ENCODE measurements at places on chromosomes 3 and 15.

DNA sequence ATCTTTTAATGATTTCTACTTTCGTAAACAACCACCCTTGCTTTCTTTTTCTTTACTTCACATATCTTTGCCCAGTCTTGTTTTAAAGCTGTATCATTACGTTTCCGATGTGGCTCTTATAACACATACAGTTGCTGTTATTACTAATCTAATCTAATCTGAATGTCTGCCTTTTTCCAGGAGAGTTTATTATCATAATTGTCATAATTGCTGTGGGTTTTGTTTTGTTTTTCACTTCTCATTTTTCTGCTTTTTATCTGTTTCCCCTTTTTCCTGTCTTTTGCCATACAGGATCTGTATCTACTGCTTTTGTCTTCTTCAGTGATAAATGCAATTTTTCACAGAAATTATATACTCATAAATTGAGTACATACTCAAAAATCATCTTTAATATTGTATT lies 24.9 kb downstream of the HACL1 start:
- no peak for DNase-seq

DNA sequence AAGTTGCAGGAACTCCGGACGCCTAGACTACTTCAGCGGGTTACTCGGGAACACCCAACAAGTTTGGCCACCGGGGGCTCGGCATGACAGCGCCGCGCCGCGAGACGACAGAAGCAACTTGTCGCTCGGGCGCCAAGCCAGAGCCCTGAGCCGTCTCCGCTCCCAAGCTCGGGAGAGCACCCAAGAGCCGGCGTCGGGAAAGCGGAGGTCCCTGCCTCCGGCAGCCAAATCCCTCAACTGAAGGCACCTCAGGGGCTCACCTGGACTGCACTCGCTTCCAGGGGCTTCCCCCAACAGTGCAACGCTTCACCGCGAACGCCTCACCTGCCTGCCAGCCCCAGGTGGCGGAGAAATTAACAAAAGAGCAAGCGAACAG lies 640 bp downstream of the MB21D2 start:
- DNase-seq = peak; percentile 66

DNA sequence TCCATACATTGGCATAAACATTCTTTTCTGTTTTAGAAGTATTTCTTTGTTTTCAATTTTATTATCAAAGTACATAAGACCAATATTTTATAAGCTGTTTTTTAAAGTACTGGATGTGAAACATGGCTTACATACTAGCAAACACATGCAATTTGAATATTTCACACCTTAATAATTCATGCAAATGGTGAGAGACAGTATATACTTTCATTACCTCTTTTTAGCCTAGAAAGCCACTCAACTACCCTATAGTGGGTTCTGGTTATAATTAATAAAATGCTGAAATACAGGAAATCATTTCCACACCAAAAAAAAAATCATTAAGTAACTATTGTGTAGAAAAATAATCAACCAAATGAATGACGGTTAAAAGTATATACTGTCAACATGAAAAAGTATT lies 38.5 kb upstream of the MELTF start:
- no peak for DNase-seq

DNA sequence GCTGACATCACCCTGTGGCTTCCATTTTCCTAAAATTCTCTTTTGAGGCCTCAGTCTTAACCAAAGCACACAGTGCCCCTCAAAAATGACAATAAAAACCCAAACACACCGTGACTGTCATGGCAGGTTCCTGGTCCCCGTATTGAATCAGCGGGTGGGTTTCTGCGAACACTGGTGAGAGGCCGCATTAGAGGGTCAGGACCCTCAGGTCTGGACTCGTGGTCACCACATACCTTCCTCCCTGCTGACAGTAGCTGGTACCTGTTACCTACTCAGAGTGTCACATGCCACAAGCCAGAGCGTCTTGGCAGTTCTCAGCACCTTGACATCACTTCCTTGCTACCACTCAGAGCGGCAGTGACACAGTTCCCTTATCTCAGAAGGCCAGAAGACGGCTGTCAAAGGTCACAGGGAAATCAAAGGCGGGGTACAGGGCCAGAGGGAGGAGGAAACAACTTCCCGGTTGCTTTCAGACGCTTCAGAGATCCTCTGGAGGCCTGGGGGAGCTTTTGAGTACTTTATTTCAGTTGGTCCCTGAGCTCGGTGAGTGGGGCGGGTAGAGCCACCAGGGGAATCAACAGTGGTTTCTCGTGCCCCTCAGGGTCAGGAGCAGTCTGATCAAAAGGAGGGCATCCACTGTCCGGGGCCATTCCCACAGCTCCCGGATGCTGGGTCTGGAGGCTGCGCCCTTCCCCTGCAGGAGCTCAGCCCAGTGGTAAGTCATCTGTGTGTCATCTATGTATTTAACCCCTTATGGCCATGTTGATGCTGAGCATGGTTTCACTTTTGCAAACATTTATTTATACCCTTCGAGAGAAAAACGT lies at the start of the genes CCR5AS and CCRL2:
CCR5AS (minus strand) TSS at position 279 of the 824 bp plus-strand sequence.
CCRL2 (plus strand) TSS at position 472 of the 824 bp plus-strand sequence. CDS start 821 bp downstream, outside the sequence.
- no peak for DNase-seq

DNA sequence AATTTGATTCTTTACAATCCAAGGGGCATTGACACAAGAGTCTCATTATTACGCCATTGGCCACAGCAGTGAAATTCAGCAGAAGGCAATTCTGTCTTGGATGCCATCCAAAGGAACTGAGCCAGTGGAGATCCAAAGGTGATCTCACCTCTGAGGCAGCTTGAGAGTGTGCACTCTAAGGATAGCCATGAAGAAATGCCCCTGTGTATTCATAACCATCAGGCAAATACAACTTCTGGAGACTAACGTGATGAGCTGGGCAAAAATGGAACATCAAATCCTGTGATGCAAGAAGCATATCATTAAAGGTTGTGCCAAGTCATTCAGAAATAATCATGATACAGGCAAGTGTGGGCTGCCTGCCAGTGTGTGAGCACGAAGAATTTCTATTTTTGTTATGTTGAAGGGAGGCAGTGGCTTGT lies 41.4 kb downstream of the ROBO2 start:
- DNase-seq = peak; percentile 78

- no peak for DNase-seq
These were observed 2.8 kb downstream of the THOC7 start for GRCh38 chr3:63860776-63861175.

- no peak for DNase-seq
These were observed 14.0 kb upstream of the LARP6 start for GRCh38 chr15:70867911-70868467.

- DNase-seq = no peak
These were observed 1.9 kb downstream of the KLF13 start for GRCh38 chr15:31328428-31328968.

GRCh38 chr15:45795440-45796069 lies 160.7 kb downstream of the SQOR start:
- DNase-seq = peak; percentile 19

GRCh38 chr3:61589856-61590255 lies 28.5 kb downstream of the PTPRG start:
- peak; percentile 45 for DNase-seq

DNA sequence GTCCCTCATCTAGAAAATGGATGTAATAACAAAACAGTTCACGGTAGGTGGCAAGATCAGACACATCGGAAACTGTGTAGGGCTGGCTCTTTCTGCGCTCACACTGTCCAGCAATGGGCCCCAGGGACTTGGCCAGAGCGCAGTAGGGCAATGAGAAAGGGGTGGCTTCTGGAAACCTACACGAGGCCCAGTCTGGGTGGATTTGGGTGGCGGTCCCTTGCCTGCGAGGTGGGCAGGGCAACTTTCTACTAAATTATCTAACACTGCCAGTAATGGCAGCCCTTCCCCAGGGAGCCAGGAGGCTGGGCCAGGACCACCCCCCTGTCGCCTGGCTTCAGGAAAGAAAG lies 2.1 kb upstream of the TNK2 start:
- no peak for DNase-seq

DNA sequence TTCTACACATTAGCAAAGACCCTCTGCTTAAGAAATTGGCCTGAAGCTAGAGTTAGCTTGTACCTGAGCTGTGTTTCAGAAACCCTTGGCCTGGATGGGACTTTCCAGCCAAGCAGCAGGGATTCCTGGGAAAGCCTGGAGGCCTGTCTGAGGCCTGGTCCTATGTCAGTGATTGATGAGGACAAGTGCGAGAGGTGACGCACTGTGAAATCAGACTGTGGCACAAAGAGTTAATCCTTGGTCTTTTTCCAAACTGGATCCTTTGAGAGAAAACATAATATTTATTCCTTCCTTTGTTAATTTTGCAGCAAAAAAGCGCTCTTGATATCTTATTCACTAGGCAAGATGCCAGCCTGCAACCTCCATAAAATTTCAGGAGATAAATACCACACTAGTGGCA lies 225.0 kb upstream of the ATP11B start:
- no peak for DNase-seq

GRCh38 chr3:164267053-164267452 lies 811.2 kb downstream of the SI start:
- DNase-seq = no peak

DNA sequence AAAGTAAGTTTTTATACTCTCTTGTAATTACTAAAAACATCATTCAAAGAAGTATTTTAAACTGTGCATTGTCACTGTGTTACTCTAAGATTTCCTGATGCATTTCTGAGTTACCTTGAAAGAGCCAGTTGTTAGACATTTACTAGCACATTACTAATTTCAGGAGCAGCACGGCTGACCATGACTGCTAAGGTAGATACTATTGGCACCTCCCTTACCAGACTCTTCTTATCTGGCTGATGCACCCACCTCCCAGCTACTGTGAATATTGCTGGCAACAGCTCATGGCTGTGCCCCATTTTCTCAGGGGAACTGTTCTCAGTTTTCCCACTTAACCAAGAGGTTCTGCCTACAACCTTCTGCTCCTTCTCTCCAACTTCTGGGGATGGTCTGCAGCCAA lies 29.4 kb downstream of the COL6A5 start:
- no peak for DNase-seq

DNA sequence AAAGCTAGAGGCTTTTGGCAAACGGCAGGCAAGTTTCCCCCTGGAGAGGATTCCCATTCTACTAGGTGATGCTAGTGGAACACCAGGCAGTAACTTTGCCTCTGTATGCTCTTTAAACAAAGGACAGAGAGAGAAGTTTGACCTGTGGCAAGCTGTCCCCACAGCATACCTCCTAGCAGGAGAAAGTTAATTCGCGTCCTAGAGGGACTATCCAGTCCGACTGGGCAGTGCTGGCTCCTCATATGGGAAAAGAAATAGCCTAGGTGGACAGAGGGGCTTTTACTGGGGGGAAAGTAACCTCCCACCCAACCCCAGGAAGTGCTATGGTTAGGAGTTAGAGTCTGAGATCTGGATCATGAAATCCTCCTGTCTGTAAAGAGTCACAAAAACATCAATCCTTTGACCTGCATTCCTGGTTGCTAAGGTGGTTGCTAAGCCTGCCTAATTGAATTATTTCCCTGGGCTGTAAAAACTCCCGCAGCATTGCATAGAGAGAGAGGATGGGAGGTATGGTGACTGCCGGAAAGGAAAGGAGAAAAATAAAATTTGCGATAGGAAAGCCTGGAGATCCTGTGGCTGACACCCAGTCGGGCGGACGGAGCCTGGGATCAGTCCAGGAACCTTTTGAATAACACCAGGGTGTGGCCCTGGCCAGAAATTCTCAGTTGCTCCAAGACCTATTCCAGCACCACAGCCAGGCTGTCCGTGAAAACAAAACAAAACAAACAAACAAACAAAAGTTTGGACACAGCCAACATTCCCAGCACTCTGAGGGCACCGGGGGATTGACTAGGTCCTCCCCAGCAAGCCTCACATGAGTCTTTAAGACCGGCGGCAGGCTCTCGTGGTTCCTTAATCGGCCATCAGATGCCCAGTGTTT lies 67.7 kb upstream of the ATP11B start:
- no peak for DNase-seq

GRCh38 chr3:116199063-116199462 lies 246.2 kb downstream of the LSAMP start:
- peak; percentile 37 for DNase-seq

GRCh38 chr3:22175947-22176346 lies 424.9 kb upstream of the ZNF385D start:
- DNase-seq = no peak

- DNase-seq = no peak
These were observed 6.6 kb upstream of the INAFM2 start for GRCh38 chr15:40316931-40317330.

DNA sequence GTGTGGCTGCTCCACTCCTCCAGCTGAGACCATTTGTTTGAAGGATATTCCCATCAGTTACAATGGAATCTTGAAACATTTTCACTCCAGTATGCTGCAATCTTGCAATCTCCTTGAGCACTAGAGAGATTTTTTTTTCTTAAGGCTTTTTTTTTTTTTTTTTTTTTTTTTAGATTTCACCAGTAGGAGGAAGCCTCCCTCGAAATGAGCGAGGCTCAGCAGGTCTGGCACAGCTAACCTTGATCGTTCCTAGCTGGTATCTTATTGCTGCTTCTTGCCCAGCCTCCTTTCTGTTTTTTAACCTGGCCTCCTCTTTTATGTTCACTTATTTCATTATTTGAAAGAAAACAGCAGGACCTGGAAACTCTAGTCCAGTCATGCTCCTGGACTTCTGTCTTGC lies 48.1 kb downstream of the RAP2B start:
- DNase-seq = no peak

DNA sequence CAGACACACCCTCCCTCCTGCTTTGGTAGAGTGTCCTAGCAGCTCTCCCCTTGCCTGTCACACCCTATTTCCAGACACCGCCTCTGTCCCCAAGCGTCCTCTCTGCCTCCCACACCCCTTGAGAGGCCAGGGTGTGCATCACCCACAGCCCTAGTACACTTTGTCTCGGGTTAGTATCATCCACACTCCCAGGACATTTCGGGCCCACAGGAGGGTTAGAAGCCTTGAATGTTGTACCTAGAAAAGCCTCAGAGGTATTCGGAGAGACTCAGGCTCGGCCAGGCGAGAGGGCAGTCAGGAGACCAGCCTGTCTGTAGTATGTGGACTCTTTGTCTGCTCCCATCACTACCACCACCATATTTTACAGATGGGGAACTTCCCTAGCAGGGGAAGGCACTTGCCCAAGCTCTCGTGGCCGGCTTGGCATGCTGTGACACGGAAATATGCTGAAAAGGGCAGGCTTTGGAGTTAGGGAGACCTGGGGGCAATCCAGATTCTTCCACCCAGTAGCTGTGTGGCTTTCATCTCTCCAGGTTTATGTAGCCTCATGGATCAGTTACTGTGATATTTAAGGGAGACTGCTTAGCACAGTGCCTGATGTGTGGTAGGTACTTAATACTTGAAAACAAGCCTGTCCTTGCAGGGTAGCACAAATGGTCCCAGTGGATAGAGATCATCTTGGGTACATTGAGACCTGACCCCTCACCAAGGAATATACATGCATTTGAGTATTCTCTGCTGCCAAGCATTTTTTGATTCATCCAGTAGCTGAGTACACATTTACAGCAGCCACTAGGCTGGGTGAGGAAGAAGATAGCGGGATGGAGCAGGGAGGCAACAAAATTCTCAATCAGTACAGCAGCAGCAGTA lies 1.4 kb downstream of the TMEM43 start:
- DNase-seq = no peak
